ENCODE measurements at places on chromosomes 3 and 15.

- DNase-seq: no peak
Measured at GRCh38 chr3:182000447-182000846, 288.7 kb downstream of the SOX2 start.

DNA sequence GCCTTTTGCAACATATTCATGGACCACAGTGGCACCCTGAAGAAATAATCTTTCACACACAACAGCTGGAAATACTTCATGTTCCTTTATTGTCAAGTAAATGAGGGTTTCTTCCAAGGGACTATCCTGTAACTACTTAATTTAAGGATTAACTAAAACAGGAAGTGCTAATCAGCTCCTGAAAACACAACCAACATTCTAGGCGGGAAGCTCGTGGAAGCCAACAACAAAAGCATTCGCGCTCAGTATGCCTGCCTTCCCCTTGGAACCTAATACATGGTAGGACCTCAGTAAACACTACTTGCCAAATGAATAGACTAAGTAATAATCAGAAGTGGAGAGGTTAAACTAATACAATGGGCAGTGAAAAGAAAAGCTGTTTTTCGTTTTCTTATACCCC is 300.9 kb downstream of the RORA start:
- no peak for DNase-seq

GRCh38 chr15:52171386-52171785 is 19.8 kb downstream of the GNB5 start:
- DNase-seq: no peak

DNA sequence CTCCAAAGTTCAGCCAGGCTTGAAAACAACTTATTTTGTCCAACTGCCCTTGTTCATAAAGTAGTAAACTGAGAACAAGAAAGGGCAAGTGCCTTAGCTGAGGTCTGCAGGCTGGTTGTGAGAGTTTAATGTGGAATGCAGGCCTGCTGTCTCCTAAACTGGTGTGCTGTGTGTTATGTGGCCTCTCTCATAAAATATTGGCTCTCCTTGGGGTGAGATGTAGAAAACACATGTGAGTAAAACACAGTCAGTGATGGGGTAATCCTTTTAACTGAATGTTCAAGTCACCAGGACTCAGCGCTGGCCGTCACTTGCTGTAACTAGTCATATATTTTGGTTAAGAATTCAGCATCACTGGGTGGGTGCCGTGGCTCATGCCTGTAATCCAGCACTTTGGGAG is 7.1 kb upstream of the ST6GAL1 start:
- no peak for DNase-seq

GRCh38 chr3:171831936-171832335 is 11.2 kb upstream of the TMEM212 start:
- DNase-seq: no peak

DNA sequence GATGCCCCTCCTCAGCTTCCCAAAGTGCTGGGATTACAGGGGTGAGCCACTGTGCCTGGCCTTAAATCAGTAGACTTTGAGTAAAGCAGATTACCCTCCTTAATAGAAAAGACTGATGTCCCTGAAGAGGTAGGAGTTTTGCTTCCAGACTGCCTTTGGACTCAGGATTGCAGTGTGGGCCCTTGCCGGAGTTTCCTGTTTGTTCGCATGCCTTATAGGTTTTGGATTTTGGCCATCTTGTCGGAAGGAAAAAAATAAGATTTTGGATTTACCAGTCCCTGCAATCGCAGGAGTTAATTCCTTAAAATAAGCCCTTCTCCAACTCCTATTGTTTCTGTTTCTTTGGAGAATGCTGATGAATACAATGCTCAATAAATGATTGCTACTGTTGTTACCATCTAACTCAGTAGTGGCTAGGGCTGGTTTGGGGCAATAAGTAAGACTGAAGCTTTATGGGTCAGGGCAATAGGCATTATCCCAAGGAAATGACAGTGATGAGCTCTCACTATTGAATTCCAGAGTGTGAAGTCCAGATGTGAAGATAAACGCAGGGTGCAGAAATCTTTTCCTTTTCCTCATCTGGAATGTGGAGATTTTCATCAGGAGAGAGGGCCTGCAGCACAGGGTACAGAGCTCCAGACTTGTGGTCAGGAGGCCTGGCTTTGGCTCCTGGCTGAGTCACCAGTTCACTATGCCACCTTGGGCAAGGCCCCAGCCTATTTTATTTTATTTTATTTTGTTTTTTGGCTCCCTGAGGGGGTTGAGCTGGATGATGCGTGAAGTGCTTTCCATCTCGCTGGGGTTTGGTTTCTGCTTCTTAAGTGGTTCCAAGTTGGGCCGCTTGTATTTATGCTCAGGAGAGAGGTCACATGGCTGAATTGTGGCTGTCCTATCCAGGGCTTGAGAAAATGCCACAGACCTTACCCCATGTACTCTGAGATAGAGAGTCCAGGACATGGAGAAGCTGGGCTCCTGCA is 25.3 kb downstream of the FOXL2 start:
- no peak for DNase-seq

DNA sequence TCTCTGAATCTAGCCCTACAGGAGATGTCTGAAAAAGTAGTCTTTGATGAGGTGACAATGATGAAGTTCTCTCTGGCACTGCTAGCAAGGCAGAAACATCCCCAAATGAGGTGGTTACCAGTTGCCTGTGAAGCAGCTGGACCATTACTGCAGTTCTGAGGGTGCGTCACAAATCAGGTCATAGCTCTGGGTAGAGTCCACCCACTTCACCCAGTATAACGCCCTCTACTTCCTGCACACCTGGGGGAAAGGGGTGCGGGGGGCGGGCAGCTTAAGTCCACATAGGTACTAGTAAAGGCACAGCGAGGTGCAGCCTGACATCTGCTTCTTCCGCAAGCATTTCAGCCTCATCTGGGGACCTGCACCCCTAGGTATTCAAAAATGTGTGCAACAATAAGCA is 13.4 kb upstream of the SATB1 start:
- DNase-seq: no peak

- DNase-seq: no peak
Measured at GRCh38 chr3:192371870-192372400, 355.4 kb downstream of the FGF12 start.

DNA sequence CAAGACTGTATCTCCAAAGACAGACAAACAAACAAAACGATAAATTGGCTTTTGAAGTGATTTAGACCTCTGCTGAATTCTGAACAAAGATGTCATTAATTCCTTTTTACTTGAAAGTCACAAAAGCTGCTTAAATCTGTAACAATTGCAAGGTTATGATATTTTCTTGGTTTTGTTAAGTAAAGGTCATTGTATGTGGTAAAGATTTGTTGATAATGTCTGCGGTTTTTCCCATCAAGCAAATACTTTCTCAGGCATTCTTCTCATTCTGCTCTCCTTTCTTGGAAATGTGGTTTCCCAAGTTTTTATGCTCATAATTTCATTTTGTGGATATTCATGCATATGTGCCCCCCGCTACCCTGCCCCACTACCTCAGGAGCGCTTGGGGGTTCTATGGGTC is 116.5 kb downstream of the SLMAP start:
- no peak for DNase-seq

DNA sequence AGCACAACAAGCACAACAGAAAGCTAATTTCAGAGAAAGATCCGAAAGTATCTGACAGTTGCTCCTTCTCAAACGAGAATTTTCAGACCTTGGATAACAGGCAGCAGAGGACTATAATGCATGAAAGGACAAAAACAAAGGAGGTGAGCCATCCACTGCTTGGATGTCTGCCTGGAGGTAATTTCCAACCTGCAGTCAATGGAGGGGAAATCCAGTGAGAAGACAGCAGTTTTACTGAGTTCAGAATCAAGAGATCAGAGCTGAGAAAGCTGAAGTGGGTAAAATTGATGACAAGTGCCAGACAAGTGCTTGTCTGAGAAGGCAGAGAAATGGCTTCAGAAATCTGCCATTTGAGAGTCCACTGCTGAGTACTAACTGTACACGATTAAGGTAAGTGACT is 22.1 kb downstream of the UBE3A start:
- no peak for DNase-seq

DNA sequence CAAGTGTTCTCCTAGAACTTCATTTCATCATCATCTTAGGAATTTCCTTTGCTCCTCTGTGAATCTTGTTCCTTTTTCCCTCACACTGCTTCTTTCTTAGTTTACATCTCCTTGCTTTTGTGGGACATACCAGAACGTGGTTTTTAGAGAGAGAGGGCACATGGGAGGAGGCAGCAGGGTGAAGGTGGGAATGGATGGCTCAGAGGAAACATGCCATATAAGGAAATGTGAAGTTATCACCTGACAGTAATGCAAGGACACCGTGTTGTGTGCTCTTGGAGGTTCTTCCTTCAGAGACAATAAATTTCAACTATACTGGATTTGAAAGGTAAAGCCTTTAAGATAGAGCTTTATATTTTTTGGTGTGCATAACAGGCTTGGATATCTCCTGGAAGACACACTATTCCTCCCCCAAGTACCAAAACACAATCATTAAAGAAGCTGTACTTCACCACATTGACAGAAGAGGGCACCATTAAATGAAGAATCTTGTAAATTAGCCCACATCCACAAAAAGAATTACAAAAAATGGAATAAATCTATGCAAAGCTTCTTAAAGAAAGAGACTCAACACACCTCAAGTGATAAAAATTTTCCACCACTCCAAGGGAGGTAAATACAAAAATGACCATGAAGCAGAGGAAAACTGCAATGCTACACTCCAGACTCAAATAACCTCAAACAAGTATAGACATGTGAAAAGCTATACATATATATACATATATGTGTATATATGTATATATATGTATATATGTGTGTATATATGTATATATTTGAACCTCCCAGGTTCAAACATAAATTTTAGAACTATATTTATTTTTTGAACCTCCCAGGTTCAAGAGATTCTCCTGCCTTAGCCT is 26.1 kb downstream of the RPL39L start:
- no peak for DNase-seq

GRCh38 chr15:90145259-90145658 is 43.0 kb upstream of the IDH2 start:
- no peak for DNase-seq

- DNase-seq: no peak
Measured at GRCh38 chr15:61584410-61584809, 355.3 kb upstream of the RORA start.

DNA sequence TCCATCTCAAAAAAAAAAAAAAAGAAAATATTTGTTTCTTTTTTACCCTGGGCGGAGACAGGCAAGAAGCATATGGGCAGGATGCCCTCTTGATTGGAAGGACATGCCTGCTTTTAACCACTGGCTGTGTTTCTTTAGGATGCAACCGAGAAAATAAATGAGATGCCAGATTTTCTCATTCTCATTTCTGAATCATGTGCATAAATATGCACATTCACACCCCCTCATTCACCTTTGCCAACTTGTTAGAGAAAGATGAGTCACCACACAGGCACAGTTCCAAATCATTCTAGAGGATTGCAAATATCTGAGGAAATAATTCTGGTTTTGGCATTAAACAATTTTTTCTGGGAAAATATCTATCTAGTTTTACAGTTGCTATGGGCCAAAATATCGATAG is 3.3 kb downstream of the LIPH start:
- DNase-seq: no peak

DNA sequence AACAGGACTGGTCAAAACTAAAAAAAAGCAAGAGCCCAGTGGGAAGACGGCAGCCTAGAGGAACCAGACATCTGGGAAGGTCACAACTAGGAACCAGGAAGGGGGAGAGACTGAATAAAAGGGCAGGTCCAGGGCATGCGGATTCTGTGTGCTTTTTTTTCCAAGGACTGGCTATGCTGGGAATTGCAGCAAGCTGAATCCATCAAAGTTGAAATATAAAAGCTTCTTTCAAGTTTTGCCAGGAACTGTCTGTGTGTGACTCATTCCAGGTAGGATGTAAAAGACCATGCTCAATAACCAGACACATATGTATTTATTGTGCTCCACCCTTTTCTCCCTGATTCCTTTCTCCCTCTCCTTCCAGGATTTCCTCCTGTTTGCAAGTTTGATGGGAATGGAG is 47.9 kb upstream of the CCDC80 start:
- no peak for DNase-seq

All from anterior cingulate cortex (tissue), 58 donors.